ENCODE measurements at places on chromosomes 3 and 15.
A peak's percentile ranks its signal among the peaks of the same experiment; 100 is the strongest.

DNA sequence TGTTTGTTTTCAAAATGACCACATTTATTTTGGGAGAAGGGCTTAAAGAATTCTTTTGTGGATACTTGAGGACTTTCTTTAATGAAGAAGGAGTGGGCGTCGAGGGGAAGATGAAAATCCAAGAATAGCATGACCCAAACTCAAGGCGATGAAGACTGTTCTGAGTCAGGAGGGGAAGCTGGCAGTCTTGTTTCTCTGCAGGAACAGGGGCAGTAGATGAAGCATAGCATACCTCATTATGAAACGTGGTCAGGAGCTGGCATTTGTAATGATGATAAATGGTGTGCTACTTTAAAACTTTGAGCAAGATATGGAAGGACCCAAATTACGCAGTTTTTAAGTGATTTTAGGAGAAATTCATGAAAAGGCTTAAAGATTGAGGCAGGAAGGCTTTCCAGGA, 549.0 kb downstream of the IGSF11 start:
- no peak for DNase-seq

GRCh38 chr3:189344996-189345395, 173.2 kb downstream of the TPRG1 start:
- DNase-seq: no peak

DNA sequence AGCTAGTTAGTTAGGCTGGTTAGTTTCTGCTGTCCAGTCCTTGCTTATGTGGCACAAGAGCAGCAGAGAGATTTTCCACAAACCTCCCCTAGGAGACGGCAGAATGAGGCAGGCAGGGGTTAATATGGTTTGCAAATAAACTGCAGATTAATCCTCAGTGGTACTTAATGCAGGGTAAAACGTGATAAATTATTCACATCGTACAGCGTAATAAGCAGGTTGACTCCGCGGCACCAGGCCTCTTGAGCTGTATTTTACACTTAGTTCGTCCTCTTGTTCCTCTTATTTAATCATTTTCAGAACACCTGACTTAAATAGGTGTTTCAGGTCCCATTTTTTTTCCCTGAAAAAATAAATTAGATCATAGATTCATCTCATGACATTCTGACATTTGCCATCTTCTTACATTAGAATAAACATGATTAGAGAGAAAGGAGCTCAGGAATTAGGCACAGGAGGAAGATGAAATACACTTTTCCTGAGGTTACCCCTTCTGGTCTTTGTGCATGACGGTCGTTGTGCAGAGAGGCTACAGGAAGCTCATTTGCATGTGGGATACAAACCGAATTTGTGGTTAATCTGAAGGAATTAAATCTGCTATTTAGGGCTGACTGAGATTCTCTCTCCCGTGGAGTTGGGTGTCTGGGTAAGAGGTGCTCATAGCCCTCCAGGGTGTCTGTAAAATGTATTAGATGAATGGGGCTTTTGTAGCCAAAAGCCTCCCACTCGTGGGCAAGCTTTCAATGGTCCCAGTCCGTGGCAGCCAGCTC, 27.1 kb upstream of the VPS8 start:
- no peak for DNase-seq

DNA sequence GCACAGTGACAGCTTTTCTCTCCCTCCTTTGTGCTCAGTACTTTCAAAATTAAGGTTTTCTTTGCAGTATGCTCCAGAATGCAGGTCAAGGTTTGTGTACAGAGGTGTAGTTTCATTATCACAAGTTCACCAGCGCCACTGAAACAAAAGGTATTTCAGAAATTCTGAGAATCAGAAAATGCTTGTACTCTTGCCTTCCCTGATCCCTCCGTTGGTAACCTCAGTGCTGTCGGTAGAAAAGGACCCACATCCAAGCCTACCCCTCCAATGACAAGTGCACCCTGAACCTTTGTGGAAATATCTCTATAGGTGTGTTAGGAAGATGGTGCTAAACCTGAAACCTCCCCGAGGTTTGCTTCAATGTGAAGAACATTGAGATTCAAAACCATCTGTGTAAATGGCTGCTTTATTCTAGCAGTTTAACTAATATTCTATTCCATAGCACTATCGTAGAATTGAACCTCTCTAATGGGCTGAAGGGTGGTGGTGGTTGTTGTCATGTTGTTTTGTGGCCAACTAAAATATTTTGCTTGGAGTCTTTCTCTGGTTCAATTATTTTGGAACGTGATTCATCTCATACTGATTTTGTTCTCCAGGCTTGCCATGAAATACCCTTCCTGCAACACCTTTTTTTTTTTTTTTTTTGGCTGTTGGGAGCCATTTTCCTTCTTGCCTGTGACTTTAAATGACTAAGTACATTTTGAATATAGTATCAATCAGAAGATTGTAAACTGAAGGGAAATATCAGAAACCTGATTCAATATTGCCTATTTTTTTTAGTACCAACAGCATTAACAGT, 20.7 kb downstream of the ZBTB38 start:
- peak; percentile 53 for DNase-seq

- DNase-seq: peak; percentile 29
These were observed 10.8 kb upstream of the VPS33B start for GRCh38 chr15:91032919-91033803.

Measured in EL (cell line).